ENCODE measurements at places on chromosomes 13 and 19. TPM values are rescaled to one million over a fixed set of nuclear protein-coding genes. Genes with fewer than 3 reads are reported as not detected.

DNA sequence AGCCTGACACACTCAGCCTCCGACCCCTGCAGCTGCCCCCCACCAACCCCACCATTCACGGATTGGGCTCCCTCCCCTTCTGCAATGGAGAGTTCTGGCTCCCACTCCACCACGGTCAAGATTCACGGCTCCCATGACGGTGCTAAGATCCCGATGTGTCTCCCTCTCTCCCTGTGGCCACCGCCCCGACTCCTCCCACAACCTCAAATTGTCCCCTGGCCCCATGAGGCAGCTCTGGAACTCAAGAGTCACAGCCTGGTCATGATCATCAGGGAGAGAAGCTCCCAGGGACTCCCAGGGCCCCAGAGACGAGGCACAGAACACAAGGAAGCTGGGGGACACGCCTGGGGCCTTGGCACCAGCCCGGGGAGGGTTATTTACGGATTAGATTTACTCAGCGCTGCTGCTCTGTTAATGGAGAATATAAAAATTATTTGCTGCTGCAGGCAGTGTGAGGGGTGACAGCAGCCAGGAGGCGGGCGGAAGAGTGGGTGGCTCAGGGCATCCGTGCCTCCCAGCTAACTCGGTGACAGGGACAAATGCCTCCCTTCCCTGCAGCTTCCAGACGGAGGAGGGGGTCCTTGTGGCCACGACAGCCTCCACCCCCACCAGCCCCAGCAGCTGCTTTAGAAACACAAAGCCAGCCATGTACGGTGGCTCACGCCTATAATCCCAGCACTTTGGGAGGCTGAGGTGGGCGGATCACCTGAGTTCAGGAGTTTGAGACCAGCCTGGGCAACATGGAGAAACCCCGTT, 184.2 kb downstream of the PTPRS start:
- DNase-seq: no peak

DNA sequence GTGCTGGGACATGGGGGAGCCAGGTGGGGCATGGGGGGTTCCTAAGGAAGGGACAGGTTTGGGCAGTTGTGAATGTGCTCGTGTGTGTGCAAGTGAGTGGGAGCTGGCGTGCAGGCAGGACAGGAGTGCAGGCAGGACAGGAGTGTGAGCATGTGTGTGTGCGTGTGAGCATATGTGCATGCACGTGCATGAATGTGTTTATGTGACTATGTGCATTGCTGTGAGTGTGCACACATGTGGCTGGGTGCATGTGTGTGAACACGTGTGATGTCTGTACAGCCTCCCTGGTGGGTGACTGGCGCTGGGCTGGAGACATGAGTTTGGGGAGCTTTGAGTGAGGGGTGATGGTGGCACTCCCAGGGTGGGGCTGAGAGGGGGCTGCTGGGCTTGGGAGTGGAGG, 33.4 kb downstream of the CRTC1 start:
- DNase-seq: no peak

GRCh38 chr19:18587962-18588610, 512 bp upstream of the REX1BD start:
- DNase-seq: no peak

DNA sequence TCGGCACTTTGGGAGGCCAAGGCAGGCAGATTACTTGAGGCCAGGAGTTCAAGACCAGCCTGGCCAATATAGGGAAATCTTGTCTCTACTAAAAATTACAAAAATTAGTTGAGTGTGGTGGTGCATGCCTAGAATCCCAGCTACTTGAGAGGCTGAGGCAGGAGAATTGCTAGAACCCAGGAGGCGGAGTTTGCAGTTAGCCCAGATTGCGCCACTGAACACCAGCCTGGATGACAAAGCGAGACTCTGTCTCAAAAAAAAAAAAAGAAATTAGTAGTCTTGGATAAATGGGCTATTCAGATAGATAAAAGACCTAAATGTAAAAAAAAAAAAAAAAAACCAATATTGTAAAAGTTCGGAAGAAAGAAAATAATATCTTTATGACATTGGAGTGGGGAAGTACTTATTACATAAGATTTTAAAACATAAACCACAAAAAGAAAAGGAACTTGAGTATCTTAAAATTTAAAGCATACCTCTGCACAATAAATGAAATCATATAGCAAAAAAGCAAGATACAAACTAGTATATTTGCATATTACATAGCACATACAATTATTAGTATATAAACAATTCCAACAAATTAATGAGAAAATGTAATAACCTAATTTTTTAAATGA, 26.7 kb upstream of the RNASEH2B start:
- no peak for DNase-seq

DNA sequence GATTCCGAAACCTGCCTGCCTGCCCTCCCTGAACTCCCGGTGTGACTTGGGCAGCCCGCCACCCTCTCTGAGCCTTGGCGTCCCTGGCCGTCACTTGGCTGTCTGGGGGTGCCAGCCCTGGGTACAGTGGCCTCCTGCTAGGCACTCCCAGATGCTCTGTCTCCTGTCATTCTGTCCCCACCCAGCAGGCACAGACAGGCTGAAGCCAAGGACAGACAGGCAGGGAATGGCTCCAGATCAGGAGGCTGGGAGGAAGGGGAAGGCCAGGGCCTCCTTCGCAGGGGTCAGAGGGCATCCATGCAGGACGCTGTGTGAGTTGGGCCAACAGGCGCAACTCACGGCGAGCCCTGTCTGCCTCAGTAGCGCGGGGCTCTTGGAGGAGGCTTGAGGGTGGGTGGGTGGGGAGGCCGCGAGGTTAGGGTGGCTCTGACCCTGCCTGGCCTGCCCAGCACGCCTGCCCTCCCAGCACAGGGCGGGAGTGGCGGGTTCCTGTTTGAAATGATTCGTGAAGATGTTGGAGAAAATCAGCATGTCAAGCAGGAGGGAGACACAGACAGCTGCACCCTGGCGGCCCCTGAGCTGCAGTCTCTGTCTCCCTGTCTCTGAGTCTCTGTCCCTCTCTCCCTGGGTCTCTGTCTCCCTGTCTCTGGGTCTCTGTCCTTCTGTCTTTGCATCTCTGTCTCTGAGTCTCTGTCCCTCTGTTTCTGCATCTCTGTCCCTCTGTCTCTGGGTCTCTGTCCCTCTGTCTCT, 19.7 kb downstream of the KLHL26 start:
- no peak for DNase-seq

- no peak for DNase-seq
Measured at GRCh38 chr13:94602467-94602866, 810 bp downstream of the GPR180 start.

Gene NOVA2
- not detected for total RNA-seq

Gene RASAL3
- not detected for total RNA-seq

Gene ATCAY
- total RNA-seq: not detected
